ENCODE measurements at places on chromosomes 5 and 9. TPM values are rescaled to one million over a fixed set of nuclear protein-coding genes. Genes with fewer than 3 reads are reported as not detected.

GRCh38 chr5:179568721-179569120 lies 18.4 kb downstream of the RUFY1 start:
- no peak for DNase-seq

GRCh38 chr5:68966596-68966995 lies 127.2 kb upstream of the SLC30A5 start:
- no peak for DNase-seq

Gene LRRTM2
- 0.20 TPM for total RNA-seq

DNA sequence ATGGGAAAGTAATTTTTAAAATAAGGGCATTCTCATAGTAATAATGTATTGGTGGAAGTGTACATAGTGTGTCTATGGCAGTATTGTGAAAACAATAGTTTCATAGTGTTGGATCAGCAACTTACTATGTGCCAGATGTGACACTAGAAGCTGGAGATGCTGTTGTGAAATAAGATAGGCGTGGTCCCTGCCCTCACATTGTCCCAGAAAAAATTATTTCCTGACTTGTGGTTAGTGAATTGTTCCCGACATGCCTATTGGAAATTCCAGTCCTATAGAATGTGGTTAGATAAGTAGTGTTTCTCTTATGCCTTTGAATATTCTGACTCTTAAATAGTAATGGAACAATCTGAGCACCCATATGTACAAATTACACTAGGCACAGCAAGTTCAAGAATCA lies 55.3 kb upstream of the MTAP start:
- DNase-seq, result no peak

Gene MEIKIN
- total RNA-seq, result not detected

DNA sequence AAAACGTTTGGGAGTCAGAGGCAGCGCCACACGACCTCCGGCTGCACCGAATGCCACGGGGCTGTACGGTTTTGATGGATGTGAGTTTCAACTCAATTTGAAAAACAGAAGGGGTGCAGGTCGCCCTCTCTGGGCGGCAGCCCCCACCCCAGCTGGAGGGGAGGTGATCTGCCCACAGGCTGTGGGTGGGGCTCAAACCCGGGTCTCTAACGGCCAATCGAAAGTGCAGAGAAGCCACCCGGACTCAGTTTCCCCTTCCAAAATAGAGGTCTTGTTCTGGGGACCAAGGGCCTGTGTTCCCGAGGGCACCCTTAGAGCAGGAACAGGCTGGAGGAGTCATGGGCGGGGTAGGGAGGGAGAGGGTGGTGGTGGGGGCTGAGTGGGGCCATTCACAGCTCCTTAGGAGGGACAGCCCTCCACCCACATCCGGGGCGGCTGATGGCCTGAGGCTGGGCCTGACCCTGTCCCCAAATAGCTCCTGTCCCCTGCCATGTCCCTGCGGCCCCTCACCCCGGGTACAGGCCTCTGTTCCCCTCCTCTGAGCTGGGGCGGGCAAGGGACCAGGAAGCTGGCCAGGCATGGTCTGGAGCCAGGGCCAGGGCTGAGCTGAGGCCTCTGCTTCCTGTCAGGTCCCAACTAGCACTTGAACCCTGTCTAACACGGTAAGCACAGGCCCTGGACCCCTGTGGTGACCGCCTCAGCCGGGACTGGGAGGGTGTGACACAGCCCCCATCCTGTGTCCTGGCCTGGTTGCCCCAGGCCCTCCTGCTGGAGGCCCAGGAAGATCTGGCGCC lies 22.6 kb upstream of the NOTCH1 start:
- DNase-seq, result no peak

DNA sequence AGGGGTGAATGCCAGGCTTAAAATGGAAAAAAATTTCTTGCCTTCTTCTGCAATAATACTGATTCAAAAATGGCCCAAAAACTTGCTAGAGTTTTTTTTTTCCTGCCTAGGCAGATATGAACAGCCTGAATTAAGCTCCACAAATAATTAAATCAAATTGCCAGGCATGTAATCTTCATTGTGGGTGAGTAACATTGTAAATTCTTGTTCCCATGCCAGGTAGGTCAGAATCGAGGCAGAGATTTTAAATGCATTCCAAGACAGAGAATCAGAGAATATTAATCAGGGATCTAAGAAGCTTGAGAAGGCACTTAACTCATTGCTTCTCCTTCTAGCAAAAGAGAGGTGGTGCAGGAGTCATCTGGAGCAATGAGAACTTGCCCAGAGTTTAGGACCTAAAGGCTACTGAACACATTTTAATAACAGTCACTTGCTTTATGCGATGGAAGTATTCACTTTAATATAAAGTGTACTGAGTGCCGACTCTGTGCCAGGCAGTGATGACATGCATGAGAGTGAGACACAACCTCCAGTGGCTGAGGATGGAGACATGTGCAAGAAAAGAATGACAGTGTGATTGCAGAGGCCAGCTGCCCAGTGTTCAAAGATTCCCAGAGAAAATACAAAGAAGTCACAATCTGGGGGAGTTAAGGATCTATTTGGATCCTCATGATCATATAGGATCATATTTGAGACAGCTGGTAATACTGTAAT lies 102.3 kb downstream of the APBA1 start:
- DNase-seq, result no peak

Gene TMEM171
- total RNA-seq, result 0.90 TPM

DNA sequence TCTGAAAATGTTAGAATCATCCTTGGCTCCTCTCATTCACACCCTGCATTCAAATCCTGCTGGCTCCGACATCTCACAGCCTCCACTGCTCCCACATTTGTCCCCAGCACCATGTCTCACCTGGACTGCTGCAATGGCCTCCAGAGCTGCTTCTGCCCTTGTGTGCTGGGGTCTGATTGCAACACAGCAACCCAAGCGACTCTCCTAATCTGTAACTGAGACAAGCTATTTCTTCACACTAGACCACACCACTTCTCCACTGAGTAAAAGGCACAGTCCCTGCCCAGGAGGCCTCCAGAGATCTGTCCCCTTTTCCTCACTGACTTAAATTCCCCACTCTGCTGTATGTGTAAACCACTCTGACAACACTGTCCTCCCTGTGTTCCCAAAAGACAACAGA lies 151.1 kb upstream of the TAS2R1 start:
- DNase-seq, result no peak

DNA sequence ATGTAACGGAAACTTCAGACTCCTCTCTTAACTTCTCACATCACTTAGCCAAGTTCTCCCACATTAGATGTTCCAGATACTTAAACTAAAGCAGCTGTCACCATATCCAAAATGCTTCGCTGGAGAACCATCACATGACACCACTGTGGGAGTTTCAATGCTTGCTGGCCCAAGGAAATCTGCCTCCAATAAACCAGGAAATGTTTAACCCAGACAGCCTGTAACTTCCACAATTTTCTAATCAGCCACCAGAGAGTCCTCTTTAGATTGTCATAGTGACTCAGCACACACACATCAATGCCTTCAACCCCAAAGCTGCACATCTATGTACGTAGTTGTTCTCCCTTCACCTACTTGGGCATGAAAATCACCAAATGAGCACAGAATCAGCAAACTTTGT lies 118.7 kb downstream of the LPAR1 start:
- DNase-seq, result no peak

- no peak for DNase-seq
Observed at GRCh38 chr5:135428586-135428985, 18.6 kb downstream of the DCANP1 start.

- DNase-seq, result no peak
Observed at GRCh38 chr5:122163121-122164069, 34.0 kb downstream of the ZNF474 start.

DNA sequence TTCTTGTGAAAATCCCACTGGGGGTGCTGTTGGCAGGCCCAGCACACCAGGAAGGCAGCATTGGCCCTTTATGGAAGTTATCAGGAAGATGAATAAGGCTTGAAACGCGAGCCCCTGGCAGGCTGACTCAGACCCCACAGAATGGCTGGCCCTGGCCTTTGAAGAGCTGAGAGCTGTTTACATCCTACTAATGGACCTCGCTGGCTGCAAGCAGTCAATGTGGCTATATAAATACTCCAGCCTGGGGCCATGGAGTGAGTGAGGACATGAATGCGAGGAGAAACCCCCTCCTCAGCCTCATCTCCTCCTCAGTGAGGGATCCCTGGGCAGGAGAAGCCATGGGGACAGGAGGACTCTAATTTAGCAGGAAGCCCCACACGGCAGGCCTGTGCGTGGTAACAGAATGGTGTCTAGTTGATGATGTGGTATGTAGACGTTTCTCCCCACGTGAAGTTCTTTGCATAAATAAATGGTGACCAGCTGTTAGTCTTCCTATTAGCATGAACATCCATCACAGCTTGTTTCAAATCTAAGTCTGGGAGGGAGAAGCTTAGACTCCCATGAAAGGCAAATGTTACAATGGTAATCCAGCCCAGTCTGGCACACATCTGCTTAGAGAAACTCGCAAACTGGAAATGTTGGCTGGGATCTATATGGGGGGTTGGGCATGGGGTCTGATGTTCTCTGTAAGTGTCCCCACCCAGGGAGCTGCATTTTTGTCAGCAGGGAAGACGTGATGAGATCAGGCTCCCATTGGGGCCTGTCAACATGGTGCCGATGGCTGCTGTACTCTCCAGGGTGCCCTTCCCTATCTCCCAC lies 175.1 kb upstream of the PITX1 start:
- DNase-seq, result no peak

Gene PTPDC1
- 71.8 TPM for total RNA-seq

DNA sequence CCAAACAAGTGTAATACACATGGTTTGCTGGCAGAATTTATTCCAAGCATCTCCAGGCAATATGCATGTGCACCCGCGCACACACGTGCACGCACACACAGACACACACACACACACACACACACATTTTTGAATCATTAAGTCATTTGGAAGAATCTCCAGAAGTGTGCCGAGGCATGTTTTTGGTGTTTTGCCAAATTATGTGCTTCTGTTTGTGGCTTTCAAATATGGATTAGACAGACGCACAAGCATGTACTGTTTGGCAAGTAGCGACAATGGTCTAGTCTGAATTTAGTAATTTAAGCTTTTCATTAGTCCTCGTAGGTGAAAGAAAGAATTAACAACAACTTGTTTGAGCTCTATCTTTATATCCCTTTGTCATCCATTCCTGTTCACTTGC lies 36.7 kb downstream of the NFIB start:
- no peak for DNase-seq

DNA sequence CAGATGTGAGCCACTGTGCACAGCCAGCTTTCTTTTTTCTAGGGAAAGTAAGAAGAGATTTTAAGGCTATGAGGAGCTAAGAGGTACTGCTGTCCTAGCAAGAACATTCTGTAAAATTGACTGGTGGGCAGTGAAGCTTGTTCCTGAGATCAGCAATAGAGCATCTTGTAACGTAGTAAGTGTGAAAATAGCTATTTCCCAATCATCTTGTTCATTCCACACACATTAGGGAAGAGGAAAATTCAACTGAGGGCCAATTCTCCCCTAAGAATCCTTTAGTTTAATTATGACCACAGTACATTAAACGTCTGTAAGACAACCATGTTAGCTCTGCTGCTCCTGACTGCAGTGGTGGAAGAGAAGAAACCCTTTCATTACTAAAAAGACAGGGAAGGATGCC lies 246.2 kb downstream of the EFNA5 start:
- DNase-seq, result no peak

- no peak for DNase-seq
Observed at GRCh38 chr5:43543434-43543833, 13.4 kb downstream of the PAIP1 start.

DNA sequence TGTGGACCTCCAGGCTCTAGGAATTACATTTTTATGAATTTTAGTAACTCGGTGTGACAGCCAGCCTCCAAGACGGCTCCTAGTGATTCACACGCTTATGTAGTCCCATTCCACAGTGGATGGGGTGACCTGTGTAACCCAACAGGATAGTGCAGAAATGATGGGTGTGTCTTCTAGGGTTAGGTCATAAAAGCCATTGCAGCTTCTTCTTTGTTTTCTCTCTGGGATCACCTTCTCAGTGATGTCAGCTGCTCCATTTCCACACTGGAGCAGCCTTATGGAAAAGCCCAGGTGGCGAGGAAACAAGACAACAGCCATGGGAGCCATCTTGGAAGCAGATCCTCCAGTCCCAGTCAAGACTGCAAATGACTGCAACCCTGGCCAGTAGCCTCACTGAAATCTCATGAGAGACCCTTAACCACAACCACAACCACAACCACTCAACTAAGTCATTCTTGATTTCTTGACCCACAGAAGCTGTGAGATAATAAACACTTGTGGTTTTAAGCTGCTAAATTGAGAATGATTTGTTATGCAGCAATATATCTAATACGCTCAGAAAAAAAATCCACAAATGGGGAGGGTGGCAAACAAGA lies 5.1 kb upstream of the GNPDA1 start:
- DNase-seq, result no peak

Measured in tibial nerve (tissue), 4 donors.